Fibroblast of mammary gland (primary cell): ENCODE measurements at places on chromosomes 1 and 21.

DNA sequence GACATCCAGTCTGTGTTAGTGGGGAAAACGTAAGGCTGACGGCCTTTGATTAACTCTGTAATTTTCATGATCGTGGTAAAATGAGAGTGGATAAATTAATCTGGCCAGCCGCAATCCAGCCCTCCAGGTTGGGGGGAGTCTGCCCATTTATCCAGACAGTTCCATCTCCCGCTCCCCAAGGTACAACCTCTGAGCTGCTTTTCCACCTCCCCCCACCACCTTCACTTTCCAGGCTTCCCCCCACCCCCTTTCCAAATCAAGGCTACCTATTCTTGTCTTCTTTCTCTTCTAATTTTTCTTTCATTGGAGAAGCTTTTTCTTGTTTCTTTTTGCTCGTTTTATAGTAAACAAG lies 6.0 kb downstream of the MIER1 start:
- DNase-seq, result no peak

- peak; percentile 26 for DNase-seq
These were observed 1.7 kb upstream of the C1orf185 start for GRCh38 chr1:51100264-51100880.

- DNase-seq, result no peak
These were observed 113.7 kb downstream of the CRYAA start for GRCh38 chr21:43282358-43283120.

- no peak for DNase-seq
These were observed 55.5 kb downstream of the CACNA1E start for GRCh38 chr1:181538836-181539235.

DNA sequence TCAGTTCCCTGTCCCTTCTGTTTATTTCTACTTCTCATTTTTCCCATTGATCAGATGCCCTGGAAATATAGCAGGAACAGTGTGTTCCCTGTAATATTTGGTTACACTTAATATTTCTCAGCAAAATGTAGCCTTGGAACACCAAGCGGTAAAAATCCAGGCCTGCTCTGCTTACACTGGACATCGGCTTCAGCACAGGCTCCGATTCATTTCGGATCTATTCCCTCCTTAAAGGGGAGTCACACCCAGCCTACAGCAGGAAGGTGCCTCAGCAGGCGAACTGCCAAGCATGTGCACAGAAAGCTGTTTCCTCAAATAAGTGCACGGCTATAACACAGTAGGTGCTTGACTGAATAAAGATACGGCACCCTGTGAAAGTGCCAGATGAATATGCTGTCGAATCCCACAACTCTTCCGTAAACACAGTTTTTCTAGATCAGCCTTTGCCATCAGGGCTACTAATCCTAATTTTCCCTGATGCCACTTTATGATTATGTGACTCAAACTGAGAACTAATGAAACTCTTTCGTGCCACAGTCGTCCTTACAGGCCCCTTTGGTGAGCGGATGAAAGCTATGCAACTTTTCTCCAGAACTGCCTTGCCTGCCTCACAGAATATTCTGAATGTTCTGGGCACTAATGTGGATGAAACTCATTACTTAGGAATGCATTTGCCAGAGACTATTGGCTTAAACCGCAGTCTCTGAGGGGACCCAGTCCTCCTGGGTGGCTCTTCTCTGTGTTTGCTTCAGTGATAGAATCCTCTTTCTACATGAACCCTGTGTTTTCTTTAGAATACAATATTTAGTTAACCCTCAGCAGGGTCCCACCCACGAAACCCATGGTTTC lies 275.5 kb upstream of the RUNX1 start:
- peak; percentile 65 for DNase-seq

- DNase-seq, result peak; percentile 93
These were observed 518.6 kb upstream of the ZP4 start for GRCh38 chr1:238409191-238409850.

DNA sequence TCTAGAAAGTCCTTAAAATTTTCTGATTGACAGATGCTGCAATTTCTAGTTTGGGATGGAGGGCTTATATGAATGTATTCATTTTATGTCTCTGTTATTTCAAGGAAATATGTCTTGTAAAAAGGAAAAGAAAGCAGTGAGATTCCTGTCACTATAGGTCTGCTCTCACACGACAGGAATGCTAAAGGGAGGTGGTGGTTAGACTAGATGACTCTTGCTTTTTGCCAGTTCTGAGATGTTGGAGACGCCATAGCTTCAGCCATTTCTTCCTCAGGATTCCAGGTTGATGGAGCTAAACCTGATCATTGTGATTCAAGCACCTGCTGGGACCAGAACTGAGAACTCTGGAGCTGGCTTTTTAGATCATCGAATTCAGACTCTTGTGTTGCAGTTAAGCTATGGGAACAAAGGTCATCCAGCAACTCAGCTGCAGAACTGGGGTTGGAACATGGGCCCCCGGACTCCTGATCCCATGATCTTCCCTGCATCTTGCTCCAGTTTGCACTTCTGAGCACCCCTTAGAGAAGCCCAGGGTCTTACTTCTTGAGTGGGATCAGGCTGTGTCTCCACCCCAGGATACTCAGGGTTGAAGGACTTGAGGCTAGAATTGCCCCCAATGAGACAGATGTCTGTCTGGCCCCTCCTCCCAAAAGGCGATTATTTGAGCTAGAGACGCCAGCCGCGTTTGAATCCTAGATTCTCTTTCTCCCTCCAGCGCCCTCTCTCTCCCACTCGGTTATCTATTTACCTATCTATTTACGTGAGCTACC lies 46.7 kb upstream of the FOXO6 start:
- DNase-seq, result no peak

- DNase-seq, result no peak
These were observed 153.9 kb downstream of the ETS2 start for GRCh38 chr21:38959692-38960061.

GRCh38 chr1:200929530-200930278 lies 35.0 kb downstream of the INAVA start:
- no peak for DNase-seq

GRCh38 chr1:102640872-102641271 lies 467.4 kb downstream of the COL11A1 start:
- DNase-seq, result no peak

DNA sequence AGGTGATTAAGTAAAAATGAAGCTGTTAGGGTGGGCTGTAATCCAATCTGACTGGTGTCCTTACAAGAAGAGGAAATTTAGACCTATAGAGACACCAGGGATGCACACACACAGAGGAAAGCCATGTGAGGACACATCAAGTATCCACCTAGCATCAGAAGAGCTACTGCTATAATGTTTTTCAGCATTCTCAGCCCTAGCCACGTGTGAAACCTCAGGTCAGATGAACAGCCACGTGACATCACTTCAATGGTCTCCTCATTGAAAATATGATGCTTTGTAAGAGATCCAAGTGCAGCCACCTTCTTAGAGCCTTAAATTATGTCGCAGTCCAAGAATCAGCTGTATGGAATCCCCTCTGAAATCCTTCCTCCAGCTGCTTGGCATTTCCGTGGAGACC lies 65.1 kb downstream of the C1orf87 start:
- DNase-seq, result no peak

- no peak for DNase-seq
These were observed 13.3 kb upstream of the CHI3L2 start for GRCh38 chr1:111214074-111214801.

DNA sequence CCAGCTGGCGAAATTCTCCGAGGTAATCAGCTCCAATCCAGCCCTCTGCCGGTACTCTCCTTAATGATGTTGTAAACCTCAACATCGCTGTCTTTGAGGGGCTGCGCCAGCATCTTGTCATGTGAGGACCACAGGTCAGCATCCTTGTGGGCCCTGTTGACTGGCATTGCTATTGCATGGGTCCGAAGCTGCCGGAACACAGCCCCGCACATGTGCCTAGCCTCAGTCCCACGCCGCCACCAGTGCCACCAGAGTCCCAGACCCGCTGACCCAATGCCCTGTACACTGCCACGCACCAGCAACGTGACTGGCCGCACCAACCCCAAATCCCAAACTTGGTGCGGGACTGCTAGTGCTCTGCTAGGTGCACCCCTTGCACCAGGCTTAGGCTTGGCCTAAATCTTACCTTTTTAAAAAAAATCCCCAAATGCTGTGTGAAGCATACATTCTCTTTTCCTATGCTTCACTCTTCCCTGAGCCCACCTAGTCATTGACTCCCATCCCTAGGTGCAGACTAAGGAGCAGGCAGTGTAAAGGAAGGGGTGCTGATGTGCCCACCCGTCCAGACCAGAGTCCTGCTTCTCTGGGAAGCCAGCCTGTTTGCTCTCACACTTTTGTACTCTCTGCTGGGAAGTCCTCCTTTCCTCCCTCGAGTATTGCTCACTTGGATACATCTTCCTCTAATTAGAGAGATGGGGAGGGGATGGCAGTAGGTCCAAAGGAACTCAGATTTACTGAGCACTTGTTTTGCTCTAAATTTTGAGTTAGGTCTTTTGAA lies 81.9 kb upstream of the ARTN start:
- DNase-seq, result no peak

DNA sequence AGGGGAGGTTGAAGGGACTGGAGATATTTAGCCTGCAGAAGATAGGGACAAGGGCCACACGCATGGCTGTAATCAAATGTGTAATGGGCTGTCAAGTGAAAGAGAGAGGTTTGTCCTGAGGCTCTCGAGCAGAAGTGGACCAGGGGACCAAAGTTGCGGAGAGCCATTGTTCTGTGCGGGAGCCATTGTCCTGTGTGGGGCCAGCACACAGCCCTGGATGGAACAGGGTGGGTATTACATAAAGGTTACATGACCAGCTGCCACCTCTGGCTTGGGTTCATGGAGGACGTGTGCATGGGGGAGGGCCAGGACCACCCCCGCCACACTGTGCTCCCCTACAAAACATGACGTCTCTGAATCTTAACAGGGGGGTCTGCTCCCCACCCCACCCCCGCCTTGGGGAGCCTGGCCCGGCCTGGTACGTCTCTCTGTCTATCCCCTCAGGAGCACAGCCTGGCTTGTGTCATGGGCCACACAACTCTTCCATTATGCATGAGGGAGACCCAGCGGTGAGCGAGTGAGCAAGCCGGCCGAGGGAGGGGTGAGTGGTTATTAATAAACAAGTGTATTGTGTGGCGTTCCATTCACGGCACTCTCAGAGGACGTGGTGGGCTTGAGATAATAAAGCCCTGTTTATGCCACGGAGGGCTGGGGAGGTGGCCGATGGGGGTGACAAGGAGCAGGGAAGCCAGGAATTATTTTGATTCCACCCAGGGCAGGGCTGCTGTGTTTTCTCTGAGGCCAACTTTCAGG lies at the start of gene NFASC:
TSS of gene NFASC (plus strand) at position 703 of the 753 bp plus-strand sequence. CDS start 73,454 bp downstream, outside the sequence.
- no peak for DNase-seq

DNA sequence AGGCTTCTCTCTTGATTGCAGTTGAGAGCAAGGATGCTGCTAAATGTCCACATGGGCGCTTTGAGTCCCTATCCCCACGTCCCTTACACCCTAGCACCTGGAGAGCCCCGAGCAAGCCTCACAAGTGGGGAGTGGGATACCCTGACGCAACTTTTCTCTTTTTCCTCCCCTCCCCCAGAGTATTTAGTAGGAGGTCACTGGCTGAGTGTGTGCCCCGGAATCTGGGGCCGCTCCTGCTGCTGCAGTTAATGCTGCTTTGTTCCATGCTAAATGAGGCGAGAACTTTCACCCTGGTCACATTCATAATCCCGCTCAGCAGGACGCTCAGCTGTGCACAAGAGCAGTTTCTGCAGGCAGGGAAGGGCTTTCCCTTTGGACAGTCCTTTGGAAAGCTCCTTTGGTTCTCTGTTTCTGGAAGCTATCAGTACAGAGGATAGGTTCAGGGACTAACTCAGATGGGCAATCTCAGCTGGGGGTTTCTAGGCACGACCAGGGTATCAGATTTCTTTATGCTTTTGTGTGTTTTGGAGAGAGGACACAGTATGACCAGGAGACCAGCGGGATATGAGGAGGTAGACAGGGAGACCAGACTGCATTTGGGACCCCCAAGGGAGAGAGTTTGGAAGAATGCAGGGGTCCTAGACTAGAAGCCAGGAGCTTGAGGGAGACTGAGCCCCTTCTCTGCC lies 75.9 kb downstream of the NOS1AP start:
- DNase-seq, result no peak

- peak; percentile 48 for DNase-seq
These were observed 6.4 kb upstream of the GUCA2B start for GRCh38 chr1:42146626-42147320.

- DNase-seq, result peak; percentile 71
These were observed 123.8 kb downstream of the PCBP3 start for GRCh38 chr21:45767071-45768006.

DNA sequence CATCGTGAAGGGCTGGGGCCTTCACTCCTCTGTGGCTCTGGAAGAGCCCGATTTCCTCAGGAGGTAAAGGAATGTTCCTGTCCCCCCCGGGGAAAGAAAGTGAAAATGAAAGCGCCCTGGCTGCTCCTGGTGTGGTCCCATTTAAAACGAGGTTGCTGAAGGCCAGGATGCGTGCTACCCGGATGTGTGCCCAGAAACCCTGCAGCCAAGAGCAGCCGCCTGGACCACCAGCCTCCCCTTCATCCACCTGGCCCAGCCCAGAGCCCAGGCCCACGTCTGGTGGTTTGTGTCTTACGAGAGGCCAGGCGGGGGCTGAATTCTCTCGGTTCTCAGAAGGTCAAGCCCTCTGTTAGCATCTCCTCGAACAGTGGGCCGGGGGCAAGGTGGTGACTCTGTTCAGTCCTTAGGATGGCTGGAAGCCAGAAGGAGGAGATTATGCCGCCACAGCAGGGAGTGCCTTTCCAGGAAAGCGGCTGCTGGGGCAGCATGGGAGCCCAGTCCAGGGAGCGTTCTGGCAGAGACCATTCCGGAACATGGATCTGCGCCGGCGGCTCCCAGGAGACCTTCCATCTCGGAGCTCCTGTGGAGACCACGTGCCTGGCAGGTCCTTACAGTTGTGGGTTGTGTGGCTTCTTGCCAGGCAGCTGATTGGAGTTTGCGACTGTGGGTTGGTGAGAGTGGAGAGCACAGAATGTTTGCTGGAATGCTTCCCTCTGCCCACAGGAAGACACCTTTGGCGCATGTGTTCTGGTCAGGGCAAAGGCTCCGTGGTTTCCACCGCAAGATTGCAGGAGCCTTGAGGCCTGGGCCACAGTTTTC lies 1.4 kb downstream of the GUK1 start:
- peak; percentile 88 for DNase-seq

- DNase-seq, result peak; percentile 71
These were observed 24.3 kb downstream of the AHCTF1 start for GRCh38 chr1:246907472-246907871.

DNA sequence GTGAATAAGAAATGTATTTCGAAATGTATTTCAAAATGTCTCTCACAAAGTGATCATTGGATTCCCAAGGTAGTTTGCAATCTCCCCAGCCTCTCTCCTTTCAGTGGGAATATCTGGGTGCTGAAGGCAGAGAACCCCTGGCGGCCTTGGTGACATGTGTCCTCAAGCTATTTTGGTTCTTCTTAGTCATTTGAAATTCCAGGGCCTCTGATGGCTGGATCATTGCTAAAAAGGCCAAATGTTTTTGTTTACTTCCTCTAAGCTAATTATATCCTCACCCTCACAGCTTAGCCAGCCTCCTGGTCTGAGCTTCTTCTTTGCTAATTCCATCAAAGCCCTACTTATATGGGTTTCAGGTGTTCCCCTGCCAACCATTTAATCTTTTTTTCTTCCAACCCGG lies 71.2 kb downstream of the LRRC40 start:
- DNase-seq, result no peak

DNA sequence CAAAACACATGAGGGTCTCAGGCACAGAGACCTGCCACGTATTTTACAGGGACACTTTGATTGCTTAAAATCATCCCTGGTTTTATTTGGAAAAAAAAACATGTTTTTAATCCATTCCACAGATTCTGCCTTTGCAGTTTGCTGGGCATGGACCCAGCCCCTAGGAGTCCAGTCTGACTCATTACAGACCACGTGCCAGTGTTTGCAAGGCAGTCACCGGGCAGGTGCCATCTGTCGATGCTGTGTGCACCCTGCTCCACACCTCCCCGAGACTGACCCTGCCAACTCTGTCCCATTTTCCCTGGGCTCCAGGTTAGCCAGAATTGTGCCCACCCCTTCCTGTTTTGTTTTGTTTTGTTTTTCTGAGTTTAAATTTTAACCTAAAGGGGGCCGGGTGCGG lies 148.4 kb upstream of the TMEM51 start:
- DNase-seq, result peak; percentile 4
